WTC11 (cell line): ENCODE measurements at places on chromosomes 6 and 20. TPM values are rescaled to one million over a fixed set of nuclear protein-coding genes. Genes with fewer than 3 reads are reported as not detected.

RSPH9 gene
- 0.16 to 0.35 TPM (median 0.32 TPM) in 3 replicates for total RNA-seq

MICB gene
- 26.9 to 37.0 TPM (median 27.0 TPM) in 3 replicates for total RNA-seq

CAPN11 gene
- total RNA-seq: 2.3 to 3.3 TPM (median 3.2 TPM) in 3 replicates

PNLDC1 gene
- total RNA-seq: 0.16 to 0.39 TPM (median 0.34 TPM) in 3 replicates

PRKN gene
- 0.59 to 1.0 TPM (median 1.0 TPM) in 3 replicates for total RNA-seq

GSTA3 gene
- total RNA-seq: not detected in 3 replicates

RIPOR2 gene
- total RNA-seq: 11.3 to 13.5 TPM (median 11.9 TPM) in 3 replicates

GSTA5 gene
- total RNA-seq: not detected in 3 replicates

SAMD5 gene
- 0.07 to 0.39 TPM (median 0.21 TPM) in 3 replicates for total RNA-seq

EYA2 gene
- 0.64 to 1.5 TPM (median 0.76 TPM) in 3 replicates for total RNA-seq

ADGRB3 gene
- 1.0 to 1.9 TPM (median 1.2 TPM) in 3 replicates for total RNA-seq

HEY2 gene
- 10.6 to 12.3 TPM (median 11.5 TPM) in 3 replicates for total RNA-seq

SLC24A3 gene
- 4.7 to 5.7 TPM (median 5.3 TPM) in 3 replicates for total RNA-seq

IL17F gene
- not detected in 3 replicates for total RNA-seq

PTCHD4 gene
- total RNA-seq: 0.69 to 1.6 TPM (median 1.0 TPM) in 3 replicates

CPNE5 gene
- total RNA-seq: 0.44 to 0.71 TPM (median 0.48 TPM) in 3 replicates

DLL1 gene
- 20.6 to 25.3 TPM (median 20.7 TPM) in 3 replicates for total RNA-seq

ERVFRD-1 gene
- not detected in 3 replicates for total RNA-seq

TXLNB gene
- 0.07 to 0.16 TPM (median 0.15 TPM) in 3 replicates for total RNA-seq

PTPN1 gene
- total RNA-seq: 23.4 to 29.4 TPM (median 25.3 TPM) in 3 replicates

NHSL1 gene
- 22.9 to 31.1 TPM (median 23.1 TPM) in 3 replicates for total RNA-seq

BMP5 gene
- total RNA-seq: 0.07 TPM in 2 of 3 replicates, not detected in the other

CSNK2B gene
- 153 to 183 TPM (median 161 TPM) in 3 replicates for total RNA-seq
